ENCODE measurements at places on chromosomes 1 and 21.

- DNase-seq: no peak
- H3K36me3 ChIP-seq: no peaks in the 10 kb centered on the region
- H3K27ac ChIP-seq: no peak overlapping the region
Observed at GRCh38 chr1:216627252-216627651, 96.0 kb downstream of the ESRRG start.

- no peaks in the 10 kb centered on the region for H3K36me3 ChIP-seq
- no peak overlapping the region for H3K4me3 ChIP-seq
- no peak overlapping the region for H3K27ac ChIP-seq
- DNase-seq: no peak
Observed at GRCh38 chr21:38494251-38494642, 4.0 kb downstream of the ERG start.

GRCh38 chr1:183873642-183874041 lies 68.7 kb downstream of the RGL1 start:
- no peak overlapping the region for H3K4me3 ChIP-seq
- no peaks in the 10 kb centered on the region for H3K36me3 ChIP-seq
- H3K4me1 ChIP-seq: peaks cover 19% of the 10 kb centered on the region
- H3K27ac ChIP-seq: no peak overlapping the region

DNA sequence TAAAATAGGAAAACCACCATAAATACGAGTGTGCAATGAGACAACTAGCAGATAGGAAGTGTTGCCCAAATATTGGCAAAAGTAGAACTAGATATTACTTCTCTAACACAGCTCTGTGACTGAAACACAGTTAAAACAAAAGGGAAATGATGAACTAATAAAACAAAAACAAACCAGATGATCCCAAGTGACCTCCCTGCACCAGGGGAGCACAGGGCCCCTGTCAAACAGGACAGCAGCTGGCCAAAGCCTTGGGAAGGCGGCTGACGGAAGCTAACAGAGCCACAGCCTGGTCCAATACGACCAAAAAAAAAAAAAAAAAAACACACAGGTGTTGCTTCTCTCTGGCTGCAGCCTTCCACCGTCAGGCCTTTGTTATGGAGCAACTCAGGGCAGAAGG lies 17.8 kb downstream of the ZBTB17 start:
- no peak for DNase-seq
- peaks cover 6% of the 10 kb centered on the region for H3K36me3 ChIP-seq
- H3K27ac ChIP-seq: peak overlapping the region; percentile 76

- H3K27me3 ChIP-seq: peaks cover 8% of the 10 kb centered on the region
- no peak overlapping the region for H3K4me3 ChIP-seq
- H3K36me3 ChIP-seq: no peaks in the 10 kb centered on the region
- H3K4me1 ChIP-seq: no peaks in the 10 kb centered on the region
- no peak for DNase-seq
- no peak overlapping the region for H3K27ac ChIP-seq
Observed at GRCh38 chr1:34656731-34657130, 98.1 kb upstream of the GJB5 start.

DNA sequence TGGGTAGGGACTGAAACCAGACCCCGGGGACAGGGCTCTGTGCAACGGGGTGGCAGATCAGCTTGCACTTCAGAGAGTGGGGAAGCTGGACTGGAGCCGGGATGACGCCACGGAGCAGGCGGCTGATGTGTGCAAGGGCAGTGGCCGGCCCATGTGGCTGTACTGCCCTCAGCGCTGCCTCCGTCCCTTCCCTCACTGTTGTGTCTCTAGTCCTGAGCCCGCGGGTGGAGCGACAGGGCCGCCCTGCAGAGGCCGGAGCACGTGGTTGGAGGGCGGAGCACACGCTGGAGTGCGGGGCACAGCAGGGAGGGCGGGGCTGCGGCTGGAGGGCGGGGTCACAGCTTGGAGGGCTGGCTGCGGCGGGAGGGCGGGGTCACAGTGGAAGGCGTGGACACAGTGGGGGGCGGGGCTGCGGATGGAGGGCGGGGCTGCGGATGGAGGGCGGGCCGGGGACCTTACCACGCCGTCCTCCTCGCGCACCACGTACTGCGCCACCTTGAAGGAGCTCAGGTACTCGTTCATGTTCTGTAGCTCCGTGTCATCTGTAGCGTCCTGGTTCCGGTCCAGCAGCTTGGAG lies 52.4 kb downstream of the CHD5 start:
- H3K4me3 ChIP-seq: no peak overlapping the region
- no peaks in the 10 kb centered on the region for H3K27me3 ChIP-seq
- H3K4me1 ChIP-seq: peaks cover 3% of the 10 kb centered on the region
- H3K36me3 ChIP-seq: no peaks in the 10 kb centered on the region
- no peak overlapping the region for H3K27ac ChIP-seq
- DNase-seq: peak; percentile 75

DNA sequence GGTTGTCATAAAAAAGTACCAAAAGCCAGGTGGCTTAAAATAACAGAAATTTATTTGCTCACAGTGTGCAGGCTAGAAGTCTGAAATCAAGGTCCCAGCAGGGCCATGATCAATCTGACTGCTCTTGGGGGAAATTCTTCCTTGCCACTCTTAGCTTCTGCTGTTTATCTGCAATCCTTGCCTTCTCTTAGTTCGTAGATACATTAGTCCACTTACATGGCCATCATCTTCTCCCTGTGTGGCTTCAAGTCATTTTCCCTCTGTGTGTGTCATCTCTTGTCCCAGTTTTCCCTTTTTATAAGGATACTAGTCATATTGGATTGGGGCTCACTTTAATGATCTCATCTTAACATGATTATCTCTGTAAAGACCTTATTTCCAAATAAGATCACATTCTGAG lies 124.0 kb upstream of the NCAM2 start:
- no peak overlapping the region for H3K4me3 ChIP-seq
- H3K27me3 ChIP-seq: no peaks in the 10 kb centered on the region
- DNase-seq: no peak
- no peaks in the 10 kb centered on the region for H3K36me3 ChIP-seq
- no peaks in the 10 kb centered on the region for H3K4me1 ChIP-seq
